ENCODE measurements at places on chromosomes 2 and 18.

DNA sequence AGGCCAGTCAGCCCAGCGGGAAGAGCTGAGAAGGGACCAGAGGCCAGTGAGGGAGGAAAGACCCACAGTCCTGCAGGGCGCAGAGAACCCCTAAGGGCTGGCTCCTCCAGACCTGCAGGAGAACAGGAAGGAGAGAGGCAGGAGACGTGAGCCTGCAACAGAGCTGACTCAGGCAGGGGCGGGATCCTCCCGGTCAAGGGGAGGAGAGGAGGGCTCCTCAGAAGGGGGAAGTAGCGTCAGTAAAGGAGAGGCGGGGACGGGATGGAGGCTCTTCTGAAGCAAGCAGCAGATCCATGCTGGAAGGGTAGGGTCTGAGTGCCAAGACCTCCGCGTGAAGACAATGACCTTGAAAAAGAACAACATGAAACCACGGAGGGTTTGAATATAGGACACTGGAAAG lies 50.8 kb downstream of the TRABD2A start:
- DNase-seq: peak; percentile 73
- no peak overlapping the region for H3K4me3 ChIP-seq
- H3K27ac ChIP-seq: no peak overlapping the region

DNA sequence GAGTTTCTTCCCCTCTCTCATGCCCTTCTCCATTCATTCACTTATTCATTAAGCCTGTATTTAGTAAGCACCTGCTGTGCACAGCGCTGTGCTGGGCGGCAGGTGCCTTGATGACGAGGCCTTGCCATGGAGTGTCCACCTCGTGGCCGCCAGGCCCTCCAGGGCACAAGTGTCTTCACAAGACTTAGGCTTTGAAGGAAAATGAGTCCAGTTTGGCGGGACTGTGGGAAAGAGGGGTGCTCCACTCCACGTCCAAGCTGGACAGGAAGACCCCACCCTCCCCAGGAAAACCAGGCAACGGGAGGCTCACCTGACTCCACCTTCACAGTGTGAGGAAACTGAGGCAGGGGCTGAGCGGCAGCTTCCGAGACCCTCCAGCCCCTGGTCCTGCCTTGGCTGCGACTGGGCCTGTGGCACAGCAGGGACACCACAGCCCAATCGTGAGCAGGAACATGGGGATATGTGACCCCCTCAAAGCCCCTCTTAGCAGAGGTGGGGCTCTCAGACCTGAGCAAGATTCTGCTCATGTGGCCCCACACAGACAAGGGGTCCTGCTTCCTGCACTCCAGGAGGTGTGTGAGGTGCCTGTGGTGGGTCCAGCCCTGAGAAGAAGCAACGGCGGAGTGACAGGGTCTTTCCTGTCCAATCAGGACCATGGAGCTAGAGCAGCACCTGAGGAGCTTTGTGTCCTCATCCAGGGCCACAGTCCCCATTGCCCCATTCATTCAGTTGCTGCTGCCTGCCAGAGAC lies 110.3 kb upstream of the ODC1 start:
- no peaks in the 10 kb centered on the region for H3K36me3 ChIP-seq
- no peak for DNase-seq
- H3K27ac ChIP-seq: no peak overlapping the region
- H3K27me3 ChIP-seq: no peaks in the 10 kb centered on the region
- H3K4me3 ChIP-seq: no peak overlapping the region

DNA sequence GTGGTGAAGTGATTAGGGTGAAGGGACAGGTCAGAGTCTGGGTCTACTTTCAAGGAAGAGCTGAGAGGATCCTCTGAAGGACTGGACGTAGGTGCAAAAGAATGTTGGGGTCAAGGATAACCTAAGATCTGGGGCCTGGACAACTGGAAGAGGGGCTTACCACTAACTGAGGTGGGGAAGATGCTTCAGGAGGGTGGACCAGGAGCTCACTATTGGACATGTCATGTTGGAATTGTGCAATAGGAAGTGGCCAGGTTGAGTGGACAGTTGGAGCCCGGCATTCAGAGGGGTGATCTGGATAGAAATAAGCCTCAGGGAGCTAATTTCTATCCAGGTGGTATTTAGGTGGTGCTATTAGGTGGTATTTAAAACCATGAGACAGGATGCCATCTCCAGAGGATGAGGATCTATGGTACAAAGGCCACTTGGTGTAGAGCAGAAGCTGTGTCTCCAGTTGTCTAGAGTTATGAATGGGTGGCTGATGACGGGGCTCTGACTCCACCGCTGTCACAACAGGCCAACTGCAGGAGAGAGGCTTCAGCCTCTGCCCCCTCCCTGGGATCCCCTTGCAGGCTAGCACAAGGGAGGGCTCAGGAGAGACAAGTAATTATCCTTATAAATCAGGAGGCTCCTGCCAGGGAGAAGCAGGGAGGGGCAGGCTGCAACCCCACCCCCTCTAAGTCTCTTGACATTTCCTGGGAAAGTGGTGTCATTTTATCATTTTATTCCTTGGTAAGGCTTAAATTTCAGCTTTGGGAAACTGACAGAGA lies 158.0 kb downstream of the SMAD7 start:
- no peaks in the 10 kb centered on the region for H3K27me3 ChIP-seq
- DNase-seq: peak; percentile 26
- H3K36me3 ChIP-seq: peaks cover 4% of the 10 kb centered on the region
- H3K27ac ChIP-seq: no peak overlapping the region
- H3K4me3 ChIP-seq: no peak overlapping the region

- no peak overlapping the region for H3K4me3 ChIP-seq
- no peaks in the 10 kb centered on the region for H3K36me3 ChIP-seq
- peaks cover 20% of the 10 kb centered on the region for H3K4me1 ChIP-seq
- H3K27me3 ChIP-seq: no peaks in the 10 kb centered on the region
- no peak overlapping the region for H3K27ac ChIP-seq
- no peak for DNase-seq
These were observed 48.1 kb downstream of the FBXO36 start for GRCh38 chr2:229970406-229970805.

DNA sequence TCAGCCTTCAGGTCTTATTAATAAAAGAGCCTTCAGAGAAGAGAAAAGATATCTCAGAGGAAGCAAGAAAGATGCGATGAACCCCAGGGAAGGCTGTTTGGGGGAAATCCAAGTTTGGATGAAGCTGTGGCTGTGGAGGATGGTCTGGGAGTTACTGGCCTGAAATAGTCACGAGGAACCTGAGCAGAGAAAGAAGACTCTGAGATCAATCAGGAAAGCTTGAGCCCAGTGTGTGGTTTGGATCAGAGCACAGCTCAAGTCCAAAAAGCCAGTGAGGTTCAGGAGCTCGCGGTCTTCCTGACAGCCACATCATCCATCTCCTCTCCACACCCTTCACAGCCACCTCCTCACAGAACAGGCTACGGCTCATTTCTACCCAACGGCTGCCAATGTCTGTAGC lies 87.4 kb upstream of the SERPINE2 start:
- peaks cover 9% of the 10 kb centered on the region for H3K4me1 ChIP-seq
- no peaks in the 10 kb centered on the region for H3K27me3 ChIP-seq
- no peak overlapping the region for H3K4me3 ChIP-seq
- H3K27ac ChIP-seq: no peak overlapping the region
- DNase-seq: no peak

DNA sequence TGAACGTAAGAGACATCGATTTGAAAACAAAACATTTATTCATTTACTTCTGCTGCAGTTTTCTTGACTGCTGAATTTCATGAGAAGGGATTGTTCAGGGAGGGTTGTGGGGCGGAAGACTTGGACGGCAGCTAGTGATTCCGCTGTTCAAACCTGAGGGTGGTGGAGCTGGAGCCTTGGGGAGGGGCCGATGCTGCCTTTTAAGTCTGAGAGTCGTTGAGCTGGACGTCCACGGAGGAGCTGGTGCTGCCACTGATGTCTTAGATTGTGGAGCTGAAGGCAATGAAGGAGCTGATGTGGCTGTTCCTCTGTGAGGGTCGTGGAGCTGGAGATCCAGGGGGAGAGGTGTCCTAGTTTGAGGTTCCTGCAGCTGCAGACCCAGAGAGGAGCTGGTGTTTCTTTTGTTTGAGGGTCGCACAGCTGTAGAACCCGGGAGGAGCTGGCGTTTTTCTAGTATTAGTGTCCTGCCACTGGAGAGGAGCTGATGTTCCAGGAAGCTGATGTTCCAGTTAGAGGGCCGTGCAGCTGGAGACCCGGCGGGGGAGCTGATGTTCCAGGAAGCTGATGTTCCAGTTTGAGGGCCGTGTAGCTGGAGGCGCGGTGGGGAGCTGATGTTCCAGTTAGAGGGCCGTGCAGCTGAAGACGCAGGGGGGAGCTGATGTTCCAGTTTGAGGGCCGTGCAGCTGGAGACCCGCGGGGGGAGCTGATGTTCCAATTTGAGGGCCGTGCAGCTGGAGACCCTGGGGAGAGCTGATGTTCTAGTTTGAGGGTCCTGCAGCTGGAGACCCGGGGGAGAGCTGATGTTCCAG lies 150.9 kb downstream of the RTP5 start:
- DNase-seq: peak; percentile 63
- no peak overlapping the region for H3K4me3 ChIP-seq
- no peaks in the 10 kb centered on the region for H3K36me3 ChIP-seq
- peaks cover 24% of the 10 kb centered on the region for H3K27me3 ChIP-seq
- H3K4me1 ChIP-seq: no peaks in the 10 kb centered on the region
- H3K27ac ChIP-seq: no peak overlapping the region

DNA sequence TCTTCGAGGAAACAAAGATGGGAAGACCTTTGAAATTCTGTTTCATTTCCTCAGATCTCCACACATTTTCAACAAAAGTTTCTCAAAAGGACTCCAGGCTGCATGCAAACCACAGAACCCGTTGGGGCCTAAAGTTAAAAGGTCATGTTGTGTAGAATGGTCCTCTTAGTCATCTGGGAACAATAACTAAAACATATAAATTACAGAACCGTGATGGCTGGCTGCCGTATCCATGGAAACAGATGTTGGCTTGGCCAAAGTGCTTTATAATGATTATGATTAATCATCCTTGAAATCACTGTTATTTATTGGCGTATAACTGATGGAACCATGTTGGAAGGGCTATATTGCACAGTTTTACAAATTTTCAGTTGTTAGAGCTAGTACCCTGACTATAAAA lies 182.8 kb upstream of the CRIM1 start:
- no peaks in the 10 kb centered on the region for H3K27me3 ChIP-seq
- no peak overlapping the region for H3K4me3 ChIP-seq
- DNase-seq: no peak
- no peak overlapping the region for H3K27ac ChIP-seq
- H3K36me3 ChIP-seq: no peaks in the 10 kb centered on the region

DNA sequence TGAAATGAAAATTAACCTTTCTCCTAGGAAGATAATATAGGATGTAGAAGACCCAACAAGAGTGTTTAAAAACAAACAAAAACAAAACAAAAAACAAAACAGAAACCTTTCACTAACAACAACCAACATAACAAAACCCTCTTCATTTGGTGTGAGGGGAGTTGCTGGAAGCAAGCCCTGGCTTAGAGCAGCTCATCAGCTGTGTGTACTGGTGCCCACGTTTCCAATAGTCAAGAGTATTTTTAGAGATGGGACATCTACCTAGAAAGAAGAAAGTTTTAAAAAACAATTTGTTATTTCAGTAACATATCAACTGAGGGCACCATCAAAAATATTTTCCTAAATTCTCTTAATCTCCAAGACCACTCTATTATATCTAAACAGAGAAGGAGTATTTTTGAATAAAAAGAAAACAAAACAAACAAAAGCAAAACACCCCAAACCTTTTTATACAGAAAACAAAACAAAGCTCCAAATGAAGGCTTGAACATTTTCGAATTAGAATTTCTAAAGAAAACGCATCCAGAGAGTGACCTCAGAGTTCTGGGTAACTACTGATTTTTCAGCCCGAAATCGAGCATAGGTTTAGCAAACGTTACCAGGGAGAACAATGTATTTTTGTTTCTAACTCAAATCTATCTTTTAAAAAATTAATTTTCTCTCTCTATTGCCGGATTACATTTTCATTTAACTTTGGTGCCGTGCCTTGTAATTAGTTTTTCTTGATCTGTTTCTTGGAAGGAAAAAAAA lies 134.6 kb downstream of the INSIG2 start:
- H3K4me1 ChIP-seq: no peaks in the 10 kb centered on the region
- H3K4me3 ChIP-seq: no peak overlapping the region
- DNase-seq: no peak
- no peaks in the 10 kb centered on the region for H3K36me3 ChIP-seq
- peaks cover 49% of the 10 kb centered on the region for H3K27me3 ChIP-seq

DNA sequence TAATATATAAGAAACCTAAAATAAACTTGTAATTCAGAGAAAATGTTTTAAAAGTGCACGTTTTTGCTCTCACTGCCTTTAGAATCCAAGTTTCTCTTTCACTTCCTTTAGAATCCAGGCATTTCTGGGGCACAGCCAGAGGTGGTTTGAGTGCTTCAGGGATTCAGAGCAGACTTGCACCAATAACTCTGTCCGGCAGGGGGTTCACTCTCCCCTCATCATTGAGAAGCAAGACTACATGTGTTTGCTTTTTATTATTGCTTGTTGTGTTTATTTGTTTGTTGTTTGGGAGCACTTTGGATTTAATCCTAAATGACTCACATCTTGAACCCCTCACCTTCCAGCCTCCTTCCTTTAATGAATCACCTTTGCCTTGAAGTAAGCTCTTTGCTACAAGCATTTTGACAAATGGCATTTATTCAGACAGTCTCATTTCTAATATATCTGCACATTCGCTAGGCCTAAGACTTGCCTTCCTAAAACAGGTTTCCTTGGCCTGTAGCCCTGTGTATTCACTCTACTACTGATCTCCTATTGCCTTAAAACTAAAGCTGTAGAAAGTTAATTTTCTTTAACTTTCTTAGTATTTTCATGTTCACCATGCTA lies 233.5 kb upstream of the ATP5MC3 start:
- no peak overlapping the region for H3K27ac ChIP-seq
- no peaks in the 10 kb centered on the region for H3K4me1 ChIP-seq
- no peaks in the 10 kb centered on the region for H3K27me3 ChIP-seq
- H3K36me3 ChIP-seq: no peaks in the 10 kb centered on the region
- no peak overlapping the region for H3K4me3 ChIP-seq
- peak; percentile 71 for DNase-seq

- H3K27ac ChIP-seq: no peak overlapping the region
- no peak overlapping the region for H3K4me3 ChIP-seq
- no peaks in the 10 kb centered on the region for H3K36me3 ChIP-seq
- no peaks in the 10 kb centered on the region for H3K4me1 ChIP-seq
These were observed 46.1 kb downstream of the SDC1 start for GRCh38 chr2:20178666-20179465.

DNA sequence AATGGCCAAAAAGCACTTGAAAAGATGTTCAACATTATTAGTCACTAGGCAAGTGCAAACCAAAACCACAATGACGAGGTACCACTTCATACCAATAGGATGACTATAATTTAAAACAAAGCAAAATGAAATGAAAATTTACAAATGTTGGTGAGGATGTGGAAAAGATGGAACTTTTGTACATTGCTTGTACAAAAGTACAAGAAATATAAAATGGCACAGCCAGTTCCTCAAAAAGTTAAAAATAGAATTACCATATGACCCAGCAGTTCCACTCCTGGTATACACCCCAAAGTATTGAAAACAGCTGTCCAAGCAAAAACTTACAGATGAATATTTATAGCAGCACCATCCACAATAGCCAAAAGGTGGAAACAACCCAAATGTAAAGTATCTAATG lies 107.8 kb upstream of the XPO1 start:
- no peaks in the 10 kb centered on the region for H3K27me3 ChIP-seq
- no peak overlapping the region for H3K27ac ChIP-seq
- H3K36me3 ChIP-seq: no peaks in the 10 kb centered on the region
- no peak overlapping the region for H3K4me3 ChIP-seq
- DNase-seq: no peak
- no peaks in the 10 kb centered on the region for H3K4me1 ChIP-seq

- no peaks in the 10 kb centered on the region for H3K4me1 ChIP-seq
- H3K36me3 ChIP-seq: no peaks in the 10 kb centered on the region
- no peak overlapping the region for H3K27ac ChIP-seq
These were observed 772.2 kb upstream of the CHAC2 start for GRCh38 chr2:52995424-52995823.
